ENCODE measurements at places on chromosomes 11 and 22.

DNA sequence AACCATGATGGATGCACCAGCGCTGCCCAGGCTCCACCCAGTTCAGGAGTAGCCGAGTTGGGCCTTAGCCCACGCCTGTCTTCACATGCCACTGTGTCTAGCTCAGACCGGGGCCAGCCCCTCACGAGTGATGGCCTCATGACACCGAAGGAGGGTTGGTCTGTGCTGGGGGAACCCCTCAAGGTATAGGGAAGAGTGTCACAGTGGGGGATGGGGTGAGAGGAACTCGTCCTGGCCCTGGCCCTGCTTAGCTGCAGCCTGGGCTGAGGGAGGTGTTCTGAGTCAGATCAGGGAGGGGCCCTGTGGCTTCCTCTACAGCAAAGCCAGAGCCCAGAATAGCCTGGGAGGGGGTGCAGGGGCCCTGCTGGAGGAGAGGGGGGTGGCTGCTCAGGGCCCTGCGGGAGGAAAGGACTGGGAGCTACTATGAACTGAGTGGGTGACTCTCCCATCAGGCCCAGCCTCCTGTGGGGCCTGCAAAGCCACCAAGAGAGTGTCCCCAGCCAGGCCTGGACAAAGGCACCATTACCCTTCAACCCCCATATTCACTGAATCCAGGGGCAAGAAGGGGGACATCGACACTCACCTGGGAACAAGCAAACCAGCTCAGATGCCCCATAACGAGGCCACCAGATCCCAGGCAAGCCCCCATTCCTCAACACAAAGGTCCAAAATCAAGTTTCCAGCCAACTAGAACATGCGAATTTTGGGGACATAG lies 41.2 kb downstream of the IGLL5 start:
- no peak for DNase-seq

DNA sequence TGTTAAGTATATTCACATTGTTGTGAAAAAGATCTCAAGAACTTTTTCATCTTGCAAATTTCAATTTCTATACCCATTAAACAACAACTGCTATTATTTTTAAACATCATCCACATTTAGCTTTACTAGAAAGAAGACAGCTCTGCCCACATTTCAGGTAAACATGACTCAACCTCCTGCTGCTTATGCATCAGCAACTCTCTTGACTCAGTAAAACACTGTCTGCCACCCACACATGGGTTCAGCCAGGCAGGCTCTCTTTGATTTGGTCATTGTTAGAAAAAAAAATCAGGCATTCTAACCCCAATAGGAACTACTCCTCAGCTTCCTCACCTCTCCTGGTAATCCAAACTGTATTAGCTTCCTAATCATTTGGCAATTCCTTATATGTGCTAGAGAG lies 5.1 kb upstream of the ENDOD1 start:
- no peak for DNase-seq

DNA sequence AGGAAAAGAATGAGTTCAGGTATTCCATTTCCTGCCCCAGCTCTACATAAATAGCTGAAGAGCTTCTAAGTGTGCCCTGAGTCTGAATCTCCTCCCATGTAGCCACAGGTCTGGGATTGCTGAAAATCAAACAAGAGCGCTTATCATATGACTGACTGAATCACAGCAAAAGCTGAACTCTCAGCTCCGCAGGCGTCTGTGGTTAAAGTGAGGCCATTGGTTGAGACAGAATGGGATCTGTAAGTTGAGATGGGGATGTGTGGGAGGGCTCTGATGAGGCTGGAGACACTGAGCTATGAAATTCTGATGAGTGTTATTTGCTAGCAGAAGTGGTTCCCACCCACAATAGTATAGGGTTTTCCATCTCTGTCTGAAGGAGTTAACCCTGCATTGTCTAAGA lies 637.0 kb downstream of the OPCML start:
- no peak for DNase-seq

DNA sequence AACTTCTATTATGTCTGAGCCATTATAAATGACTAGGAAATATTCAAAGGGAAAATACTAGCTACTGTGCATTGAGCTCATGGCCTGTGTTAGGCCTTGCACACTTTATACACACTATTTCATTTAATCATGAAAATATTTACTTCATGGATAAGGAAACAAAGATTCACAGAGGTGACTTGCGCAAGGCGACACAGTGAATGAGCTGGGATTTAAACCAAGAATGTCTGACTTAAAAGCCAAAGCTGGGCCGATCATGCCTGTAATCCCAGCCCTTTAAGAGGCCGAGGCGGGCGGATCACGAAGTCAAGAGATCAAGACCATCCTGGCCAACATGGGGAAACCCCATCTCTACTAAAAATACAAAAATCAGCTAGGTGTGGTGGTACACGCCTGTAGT lies 231.5 kb downstream of the MIAT start:
- no peak for DNase-seq

DNA sequence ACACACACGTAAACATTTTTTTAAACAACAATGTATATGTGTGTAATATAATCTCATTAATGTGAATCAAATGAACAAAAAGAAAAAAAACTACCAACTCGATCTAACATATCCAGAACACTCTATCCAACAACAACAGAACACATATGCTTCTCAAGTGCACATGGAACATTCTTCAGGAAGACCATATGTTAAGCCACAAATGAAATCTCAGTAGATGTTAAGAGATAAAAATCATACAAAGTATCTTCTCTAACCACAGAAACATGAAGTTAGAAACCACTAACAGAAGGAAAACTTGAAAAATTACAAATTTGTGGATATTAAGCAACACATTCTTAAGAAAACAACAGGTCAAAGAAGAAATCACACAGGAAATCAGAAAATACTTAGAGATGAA lies 25.5 kb upstream of the TMEM45B start:
- DNase-seq, result no peak

GRCh38 chr22:41576877-41577276 lies 12.8 kb downstream of the PMM1 start:
- no peak for DNase-seq

GRCh38 chr22:19214078-19214473 lies 35.5 kb upstream of the SLC25A1 start:
- no peak for DNase-seq

GRCh38 chr11:73430326-73430725 lies 54.1 kb downstream of the RELT start:
- DNase-seq, result no peak

GRCh38 chr22:22925805-22926369 lies 38.3 kb downstream of the IGLL5 start:
- DNase-seq, result no peak

- DNase-seq, result no peak
Measured at GRCh38 chr11:108199446-108200321, 22.8 kb downstream of the NPAT start.

- no peak for DNase-seq
Measured at GRCh38 chr22:22214819-22215329, 29.7 kb upstream of the VPREB1 start.

GRCh38 chr11:19976281-19976941 lies 183.9 kb downstream of the DBX1 start:
- DNase-seq, result no peak

DNA sequence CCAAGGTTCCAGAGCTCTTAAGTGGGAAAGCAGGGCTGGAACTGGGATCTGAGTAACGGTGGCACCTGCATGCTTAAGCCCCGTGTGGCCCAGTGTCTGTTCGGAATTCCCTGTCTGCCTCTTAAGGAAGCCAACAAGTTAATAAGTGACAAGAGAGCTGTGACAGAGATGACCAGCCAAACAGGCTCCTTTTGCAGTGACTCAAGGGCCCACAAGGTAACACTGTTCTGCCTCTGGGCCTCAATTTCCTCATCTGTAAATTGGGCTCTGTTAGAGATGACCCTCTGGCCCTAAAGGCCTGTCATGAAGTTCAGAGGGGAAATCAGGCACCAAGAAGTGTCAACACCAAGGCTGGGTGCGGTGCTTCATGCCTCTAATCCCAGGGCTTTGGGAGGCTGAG lies 18.6 kb downstream of the USH1C start:
- no peak for DNase-seq

- DNase-seq, result no peak
Measured at GRCh38 chr11:117614728-117615127, 182.3 kb downstream of the DSCAML1 start.

DNA sequence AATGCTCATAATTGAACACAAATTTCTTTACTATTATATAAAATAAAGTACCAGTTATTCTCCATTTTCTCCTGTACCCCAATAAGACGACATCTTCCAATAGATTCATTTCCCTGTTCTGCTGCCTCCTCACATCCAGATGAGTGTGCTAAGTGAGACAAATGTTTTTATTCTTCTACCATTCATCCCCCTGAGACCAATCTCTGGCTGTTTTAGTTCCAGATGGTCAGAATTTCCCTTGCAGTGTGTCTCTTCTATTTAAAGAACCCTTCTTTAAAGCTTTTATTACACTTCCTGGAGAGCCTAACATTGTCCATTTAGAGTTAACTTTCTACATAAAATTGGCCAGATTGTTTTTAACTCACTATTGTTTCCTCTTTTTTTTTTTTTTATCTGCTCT lies 41.2 kb upstream of the GLYATL1 start:
- no peak for DNase-seq
